ENCODE measurements at places on chromosomes 16 and 17.
A peak's percentile ranks its signal among the peaks of the same experiment; 100 is the strongest.

DNA sequence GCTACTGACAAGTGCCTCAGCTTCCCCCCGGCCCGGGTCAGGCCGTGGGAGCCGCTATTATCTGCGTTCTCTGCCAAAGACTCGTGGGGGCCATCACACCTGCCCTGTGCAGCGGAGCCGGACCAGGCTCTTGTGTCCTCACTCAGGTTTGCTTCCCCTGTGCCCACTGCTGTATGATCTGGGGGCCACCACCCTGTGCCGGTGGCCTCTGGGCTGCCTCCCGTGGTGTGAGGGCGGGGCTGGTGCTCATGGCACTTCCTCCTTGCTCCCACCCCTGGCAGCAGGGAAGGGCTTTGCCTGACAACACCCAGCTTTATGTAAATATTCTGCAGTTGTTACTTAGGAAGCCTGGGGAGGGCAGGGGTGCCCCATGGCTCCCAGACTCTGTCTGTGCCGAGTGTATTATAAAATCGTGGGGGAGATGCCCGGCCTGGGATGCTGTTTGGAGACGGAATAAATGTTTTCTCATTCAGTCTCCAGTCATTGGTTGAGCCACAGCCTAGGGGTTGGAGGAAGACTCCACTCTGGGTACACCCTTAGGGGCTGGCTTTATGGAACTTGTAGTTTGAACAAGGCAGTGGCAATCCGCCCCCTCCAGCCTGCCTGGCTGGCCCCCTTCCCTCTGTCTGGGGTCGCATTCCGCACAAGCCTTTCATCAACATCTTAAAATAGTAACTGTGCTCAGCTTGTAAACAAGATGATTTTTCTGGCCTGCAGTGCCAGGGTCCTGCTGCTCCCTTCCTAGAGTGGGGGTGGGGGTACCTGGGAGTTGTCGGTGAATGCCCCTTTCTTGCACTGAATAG lies 4.1 kb downstream of the SYNGR2 start:
- DNase-seq, result no peak

DNA sequence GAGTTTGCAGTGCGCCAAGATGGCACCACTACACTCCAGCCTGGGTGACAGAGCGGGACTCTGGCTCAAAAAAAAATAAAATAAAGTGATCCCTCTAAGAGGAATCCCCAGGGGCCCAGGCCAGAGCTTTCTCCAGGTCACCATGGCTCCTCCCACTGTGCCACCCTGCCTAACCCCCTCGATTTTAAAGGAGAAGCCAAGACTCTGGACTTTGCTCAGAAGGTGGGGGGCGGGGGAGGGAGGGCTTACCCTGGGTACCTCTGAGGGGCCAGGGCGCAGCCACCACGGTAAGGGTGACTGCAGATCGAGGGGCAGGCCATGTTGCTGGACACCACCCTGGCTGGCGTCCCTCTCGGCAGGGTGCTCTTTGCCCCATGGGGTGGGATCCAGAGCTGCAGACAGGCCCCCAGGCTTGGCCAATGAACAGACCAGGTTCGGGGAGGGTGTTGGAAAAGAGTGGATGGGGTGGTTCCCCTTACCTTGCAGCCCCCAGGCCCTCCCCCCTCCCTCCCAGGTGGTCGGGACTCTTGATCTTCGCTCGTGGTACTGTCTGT lies 455 bp upstream of the GRB7 start:
- no peak for DNase-seq

GRCh38 chr17:82231562-82232321 lies 2.9 kb downstream of the SLC16A3 start:
- peak; percentile 80 for DNase-seq

GRCh38 chr17:73956595-73957465 lies 246.6 kb upstream of the RPL38 start:
- DNase-seq, result peak; percentile 45

GRCh38 chr17:29825604-29826003 lies 104.4 kb downstream of the SSH2 start:
- no peak for DNase-seq

DNA sequence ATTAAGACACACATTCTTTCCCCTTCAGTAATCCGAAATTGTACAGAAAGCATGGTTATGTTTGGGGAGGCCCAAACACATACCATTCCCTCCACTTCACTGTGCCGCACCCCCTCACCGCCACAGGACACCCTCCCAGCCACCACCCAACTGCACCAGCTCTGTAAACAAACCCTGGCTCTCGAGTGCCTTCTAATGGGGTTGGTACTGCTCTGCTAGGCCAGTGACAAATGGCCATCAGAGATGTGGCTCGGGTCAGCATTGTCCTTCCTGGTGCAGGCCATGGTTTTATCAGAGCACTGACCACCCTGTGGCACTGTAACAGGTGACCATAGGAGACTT lies 24.0 kb upstream of the SREBF1 start:
- no peak for DNase-seq

GRCh38 chr17:74742153-74742515 lies 5.1 kb downstream of the RAB37 start:
- DNase-seq, result no peak

GRCh38 chr17:48637323-48638260 lies 11.4 kb upstream of the HOXB9 start:
- DNase-seq, result no peak

- peak; percentile 15 for DNase-seq
Observed at GRCh38 chr17:73101031-73101430, 8.5 kb upstream of the SLC39A11 start.

GRCh38 chr17:28957277-28957991 lies 6.1 kb upstream of the PHF12 start:
- no peak for DNase-seq

- DNase-seq, result no peak
Observed at GRCh38 chr16:54006693-54007092, 279.9 kb downstream of the IRX3 start.

DNA sequence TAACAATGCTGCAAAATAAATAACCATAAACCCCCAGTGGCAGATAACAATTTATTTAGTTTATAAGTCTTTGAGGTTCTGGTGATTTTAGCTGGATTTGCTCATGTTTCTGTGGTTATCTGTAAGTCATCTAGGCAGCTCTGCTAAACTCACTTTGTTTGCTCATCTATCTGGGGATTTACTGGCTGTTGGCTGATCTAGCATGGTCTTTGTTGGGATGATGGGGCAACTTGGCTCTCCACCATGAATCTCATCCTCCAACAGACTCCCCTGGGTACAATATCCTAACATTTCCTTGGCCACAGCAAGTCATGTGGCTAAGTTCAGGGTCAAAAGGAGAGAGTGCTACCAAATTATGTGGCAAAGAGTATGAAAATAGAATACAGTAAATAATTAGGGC lies 359.3 kb downstream of the CA10 start:
- DNase-seq, result no peak

DNA sequence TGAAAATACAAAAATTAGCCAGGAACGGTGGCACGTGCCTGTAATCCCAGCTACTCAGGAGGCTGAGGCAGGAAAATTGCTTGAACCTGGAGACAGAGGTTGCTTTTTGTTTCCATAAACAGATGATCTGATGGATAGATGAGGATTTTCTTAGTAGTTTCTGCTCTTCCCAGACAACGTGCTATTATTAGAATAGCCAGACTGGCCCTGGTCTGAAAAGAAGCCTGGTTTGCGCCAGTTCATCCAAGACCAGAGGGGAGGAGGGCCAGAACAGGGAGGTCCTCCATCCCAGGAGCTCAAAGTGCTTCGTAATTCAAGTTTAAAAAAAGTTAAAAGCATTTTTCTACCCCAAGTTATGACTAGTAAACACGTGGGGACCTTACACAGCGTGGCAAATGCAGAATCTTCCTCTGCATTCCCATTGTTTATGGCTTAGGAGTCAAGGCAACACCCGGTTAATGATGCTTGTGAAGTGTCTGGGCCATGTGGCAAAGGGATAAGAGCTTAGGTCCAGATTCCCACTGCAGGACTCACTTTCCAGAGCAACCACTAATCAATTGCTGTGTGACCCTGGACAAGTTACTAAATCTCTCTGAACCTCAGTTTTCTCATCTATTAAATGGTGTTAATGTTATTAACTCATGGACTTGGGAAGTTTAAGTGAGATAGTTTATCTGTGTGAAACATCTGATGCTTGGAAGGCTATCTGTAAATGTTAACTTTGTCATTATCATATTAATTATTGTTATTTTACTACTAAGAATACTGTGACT lies 205.4 kb downstream of the CCDC182 start:
- DNase-seq, result no peak

GRCh38 chr17:67639555-67639954 lies 78.2 kb upstream of the NOL11 start:
- DNase-seq, result no peak

GRCh38 chr17:81388091-81388611 lies 7.1 kb upstream of the BAHCC1 start:
- no peak for DNase-seq
